ENCODE measurements at places on chromosomes 2 and 18.

DNA sequence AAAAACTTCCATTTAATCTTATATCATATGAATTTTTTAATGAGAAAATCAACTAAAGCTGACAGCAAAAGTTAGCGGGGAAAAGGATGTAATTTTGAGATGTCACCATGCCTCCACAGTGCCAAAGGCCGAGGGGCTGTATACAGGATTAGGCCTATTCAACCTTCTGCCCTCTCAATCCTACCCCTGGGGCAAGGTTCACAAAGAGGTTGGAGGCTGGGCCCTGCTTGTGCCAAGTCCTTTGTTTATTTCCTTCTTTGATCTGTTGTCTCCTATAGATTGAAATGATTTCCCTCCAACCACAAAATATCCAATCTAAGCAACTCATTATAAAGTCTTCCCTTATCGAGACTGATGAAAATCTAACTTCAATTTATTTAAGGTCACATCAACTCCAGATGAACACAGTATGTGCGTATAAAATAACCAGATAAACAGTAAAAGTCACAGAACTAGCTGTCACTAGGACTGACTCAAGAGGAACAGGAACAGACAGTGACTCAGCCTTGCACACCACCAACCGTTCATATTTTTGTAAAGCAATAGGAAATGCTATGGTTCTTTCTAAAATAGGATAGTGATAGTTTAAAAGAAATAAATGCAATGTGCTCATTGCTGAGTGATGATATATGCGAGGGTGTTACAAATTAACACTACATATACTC, 95.8 kb downstream of the SLC25A12 start:
- no peak for DNase-seq

GRCh38 chr18:55317324-55317723, 270.7 kb downstream of the TCF4 start:
- DNase-seq = no peak

DNA sequence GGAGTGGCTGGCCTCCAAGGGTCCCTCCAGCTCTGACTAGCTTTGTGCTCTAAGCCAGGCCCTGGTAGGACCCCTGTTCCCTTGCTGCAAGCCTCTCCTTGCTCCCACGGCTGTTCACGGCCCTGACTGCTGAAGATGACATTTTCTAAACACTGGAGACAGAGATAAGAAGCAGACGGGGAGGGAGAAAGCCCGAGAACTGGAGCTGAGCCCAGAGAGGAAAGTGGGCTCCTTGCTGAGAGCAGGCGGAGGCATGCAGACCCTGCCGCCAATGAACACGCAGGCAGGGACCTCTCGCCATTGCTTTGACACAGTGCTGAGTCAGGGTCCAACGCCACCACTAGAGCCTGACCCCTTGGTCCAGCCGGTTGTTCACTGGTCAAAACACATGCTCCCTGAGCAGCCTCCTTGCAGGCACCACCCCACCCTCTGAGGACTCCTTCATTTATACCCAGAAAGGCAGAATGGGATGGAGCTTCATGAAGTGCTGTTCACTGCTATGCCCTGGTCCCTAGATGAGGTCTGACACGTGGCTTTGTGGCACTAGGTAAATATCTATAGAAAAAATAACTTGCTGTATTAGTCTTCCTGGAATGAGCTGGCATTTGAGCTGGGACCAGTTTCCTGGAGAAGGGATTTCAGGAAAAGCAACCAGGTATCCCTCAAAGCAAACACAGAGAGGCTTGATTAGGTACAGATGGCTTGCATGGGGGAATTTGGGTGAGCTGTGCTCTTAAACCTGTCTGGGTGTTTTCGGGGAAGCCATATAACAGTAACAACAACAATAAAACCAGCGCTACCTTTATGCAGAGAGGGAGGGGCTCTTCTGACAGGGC, 65.7 kb downstream of the MCFD2 start:
- no peak for DNase-seq

- DNase-seq = no peak
These were observed 83.7 kb upstream of the PROKR1 start for GRCh38 chr2:68559692-68560091.

- no peak for DNase-seq
These were observed 27.2 kb upstream of the STAT4 start for GRCh38 chr2:191177751-191178736.

DNA sequence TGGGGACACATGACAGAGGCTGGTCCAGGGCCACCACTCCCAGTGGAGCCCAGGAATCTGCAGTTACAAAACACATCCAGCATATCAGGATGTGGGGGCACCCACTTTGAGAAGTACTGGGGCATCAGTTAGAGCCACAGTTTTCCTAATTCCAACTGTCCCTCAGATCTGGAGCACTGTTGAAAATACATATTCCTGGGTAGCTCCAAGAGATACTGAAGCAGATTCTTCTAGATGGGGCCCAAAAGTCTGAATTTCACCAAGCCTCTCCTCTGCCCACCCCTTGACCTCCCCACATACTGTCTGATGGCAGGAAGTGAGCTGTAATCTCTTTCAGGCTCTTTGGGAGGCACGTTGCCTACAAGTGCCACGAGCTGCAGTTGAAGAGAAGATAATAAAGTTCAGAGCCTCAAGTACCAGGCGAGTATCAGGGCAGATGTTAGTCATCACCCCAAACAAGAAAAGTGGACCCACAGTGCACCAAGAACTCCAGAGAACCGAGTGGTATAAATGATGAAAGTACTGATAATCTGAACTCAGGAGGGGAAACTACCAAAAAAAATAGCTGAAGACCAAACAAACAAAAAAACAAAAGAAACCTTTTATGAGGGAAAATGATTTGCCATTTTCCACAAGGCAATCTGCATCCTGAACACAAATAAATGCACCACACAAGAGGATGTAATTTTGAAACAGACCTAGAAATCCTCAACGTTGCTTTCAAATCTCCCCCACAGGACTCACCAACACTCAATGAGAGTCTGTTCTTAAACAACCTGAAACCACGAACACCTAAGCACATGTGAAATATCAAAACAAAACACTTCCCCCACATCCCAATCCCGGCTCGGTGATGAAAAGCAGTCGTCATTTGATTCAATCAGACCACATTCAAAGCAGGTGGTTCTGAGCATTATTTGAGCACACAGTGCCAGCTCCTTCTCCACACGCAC, 98.7 kb downstream of the TCF4 start:
- no peak for DNase-seq
